ENCODE measurements at places on chromosomes 12 and 14.

GRCh38 chr14:30419037-30419436 lies 139.9 kb upstream of the G2E3 start:
- no peak for DNase-seq

DNA sequence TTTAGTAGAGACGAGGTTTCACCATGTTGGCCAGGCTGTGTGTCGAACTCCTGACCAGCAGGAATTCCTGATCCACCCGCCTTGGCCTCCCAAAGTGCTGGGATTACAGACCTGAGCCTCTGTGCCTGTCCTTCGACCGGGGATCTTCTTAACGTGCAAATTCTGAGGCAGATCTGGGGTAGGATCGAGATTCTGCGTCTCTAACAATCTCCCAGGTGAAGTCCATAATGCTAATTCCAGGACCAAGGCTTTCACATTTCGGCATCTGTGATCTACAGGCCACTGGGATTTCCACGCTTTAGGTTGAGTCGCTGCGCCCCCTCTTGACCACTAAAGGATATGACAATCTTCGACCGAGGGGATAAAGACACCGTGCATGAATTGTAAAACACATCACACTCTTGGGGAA lies 24.8 kb downstream of the FOS start:
- peak; percentile 69 for DNase-seq

GRCh38 chr12:512933-513332 lies 53.2 kb downstream of the B4GALNT3 start:
- DNase-seq, result no peak

- no peak for DNase-seq
These were observed 35.2 kb downstream of the PRIMA1 start for GRCh38 chr14:93752980-93753561.

DNA sequence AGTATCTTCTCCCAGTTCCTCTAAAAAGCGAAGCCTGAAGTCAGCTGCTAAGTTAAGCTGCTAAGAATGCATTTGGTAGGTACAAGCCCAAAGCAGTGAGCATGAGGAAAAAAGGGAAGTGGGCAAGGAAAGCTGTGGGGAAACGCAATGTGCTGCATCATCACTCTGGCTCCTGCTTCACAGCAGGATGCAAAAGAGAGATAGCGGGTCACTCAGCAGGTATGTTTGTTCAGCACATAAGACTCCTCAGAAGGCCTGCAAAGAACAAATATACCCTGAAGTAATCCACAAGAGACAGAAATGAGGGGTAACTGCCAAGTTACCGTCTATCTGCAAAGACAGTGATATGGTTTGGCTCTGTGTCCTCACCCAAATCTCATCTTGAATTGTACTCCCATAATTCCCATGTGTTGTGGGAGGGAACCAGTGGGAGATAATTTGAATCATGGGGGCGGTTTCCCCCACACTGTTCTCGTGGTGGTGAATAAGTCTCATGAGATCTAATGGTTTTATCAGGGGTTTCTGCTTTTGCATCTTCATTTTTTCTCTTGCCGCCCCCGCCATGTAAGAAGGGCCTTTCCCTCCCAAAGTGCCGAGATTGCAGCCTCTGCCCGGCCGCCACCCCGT lies 127.4 kb upstream of the EGLN3 start:
- DNase-seq, result no peak

- no peak for DNase-seq
These were observed 430.1 kb downstream of the AEBP2 start for GRCh38 chr12:19869413-19869812.

DNA sequence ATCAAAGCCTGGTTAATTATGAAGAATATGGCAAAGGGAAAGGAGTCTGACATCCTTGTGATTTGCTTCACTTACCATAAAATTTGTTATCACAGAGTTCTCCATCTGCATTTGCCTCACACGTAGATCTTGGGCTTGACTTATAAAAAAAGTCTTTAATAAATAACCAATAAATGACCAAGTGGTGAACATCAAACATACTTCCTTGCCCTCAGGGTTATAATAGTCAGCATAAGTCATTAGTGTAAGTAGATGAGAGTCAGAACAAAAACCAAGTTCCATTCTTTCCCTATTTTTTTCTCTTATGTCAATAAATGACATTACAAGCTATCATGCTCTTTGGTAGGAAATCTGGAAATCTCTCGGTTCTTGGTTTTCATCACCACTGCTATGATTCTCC lies 635.4 kb upstream of the ATXN7L3B start:
- DNase-seq, result no peak

DNA sequence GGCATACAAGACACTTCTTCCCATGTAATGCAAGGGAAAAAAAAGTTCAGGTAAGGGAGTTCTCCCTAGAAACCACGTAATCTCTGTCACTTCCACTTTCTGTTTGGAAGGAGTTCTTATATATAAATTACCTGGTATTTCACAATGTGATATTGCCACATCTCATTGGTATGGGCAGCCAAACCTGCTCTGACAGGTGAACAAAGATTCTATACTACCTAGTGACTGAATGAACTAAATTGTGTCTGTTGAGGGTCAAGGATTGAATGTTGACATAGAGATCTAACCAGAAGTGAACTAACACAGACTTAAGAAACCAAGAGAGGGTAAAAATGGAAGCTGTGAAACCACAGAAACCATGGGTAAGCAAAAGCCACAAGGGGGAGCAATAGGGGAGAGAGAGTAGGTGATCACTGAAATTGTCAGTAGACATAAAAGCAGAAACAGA lies 161.3 kb downstream of the RPL10L start:
- DNase-seq, result no peak

DNA sequence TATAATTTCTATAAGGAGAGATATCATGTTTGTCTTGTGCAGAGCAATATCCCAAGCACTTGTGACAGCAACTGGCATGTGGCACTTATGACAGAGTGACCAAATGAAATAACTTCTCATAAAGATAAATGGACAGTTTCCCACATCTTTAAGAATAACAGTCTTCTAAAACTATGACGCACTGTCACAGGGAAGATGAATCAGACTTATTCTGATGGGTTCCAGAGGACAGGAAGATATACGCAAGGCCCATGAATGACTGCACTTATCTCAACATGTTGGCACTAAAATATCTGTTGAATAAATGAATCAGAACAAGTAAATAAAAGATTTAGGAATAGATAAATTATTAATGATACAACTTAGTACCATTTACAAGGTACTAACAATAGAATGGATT lies 465.8 kb upstream of the SYT1 start:
- no peak for DNase-seq

DNA sequence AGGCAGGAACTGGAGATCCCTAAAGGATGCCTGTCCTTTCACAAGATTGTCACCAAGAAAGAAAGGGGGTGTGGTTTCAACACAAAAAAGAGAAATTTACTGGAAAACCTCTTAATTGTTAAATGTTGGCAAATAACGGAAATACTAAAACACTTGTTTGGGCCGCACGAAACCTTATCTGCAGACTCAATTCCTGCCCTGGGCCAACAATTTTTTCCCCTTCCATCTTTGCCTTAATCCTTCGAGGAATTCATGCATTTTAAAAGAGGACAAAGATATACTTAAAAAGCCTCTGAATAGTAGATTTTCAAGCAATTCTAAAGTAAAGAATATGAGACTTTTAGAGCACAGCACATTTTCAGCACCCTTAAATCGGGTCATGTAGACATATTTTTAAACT lies 366.2 kb downstream of the DUSP6 start:
- no peak for DNase-seq

GRCh38 chr14:87990682-87991081 lies 2.3 kb downstream of the GALC start:
- no peak for DNase-seq

DNA sequence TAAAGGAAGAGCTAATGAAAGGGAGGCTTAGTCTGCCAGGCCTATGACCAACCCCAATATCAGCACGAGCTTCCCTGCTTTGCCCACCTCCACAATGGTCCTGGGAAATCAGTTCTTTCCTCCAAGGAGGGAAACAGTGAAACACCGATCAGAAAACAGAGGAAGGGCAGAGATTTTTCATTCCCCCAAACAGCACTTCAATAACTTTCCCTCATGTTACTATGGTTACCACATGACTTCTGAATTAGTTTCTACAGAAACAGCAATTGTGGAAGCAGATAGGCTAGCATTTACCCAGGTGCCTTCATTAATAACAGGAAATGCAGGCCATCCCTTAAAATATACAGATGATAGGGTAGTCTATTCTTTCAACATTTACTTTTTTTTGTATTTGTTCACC lies 35.9 kb downstream of the TRIM9 start:
- DNase-seq, result no peak

GRCh38 chr14:28220391-28220790 lies 546.2 kb upstream of the FOXG1 start:
- no peak for DNase-seq

DNA sequence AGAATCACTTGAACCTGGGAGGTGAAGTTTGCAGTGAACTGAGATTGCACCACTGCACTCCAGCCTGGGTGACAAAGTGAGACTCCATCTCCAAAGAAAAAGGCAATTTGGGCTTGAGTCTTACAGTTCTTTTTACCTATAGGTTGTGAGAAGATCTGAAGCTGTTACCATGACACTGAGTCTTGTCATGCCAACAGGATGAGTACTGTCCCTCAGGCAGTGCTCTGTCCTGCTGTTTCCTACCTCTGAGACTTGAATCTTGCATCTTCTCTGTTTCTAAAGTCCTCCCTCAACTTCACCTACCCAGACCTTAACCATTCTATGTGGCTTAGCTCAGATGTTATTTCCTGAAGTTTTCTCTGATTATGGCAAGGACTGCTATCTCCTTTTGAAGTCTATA lies 400.8 kb upstream of the PRICKLE1 start:
- DNase-seq, result no peak

- DNase-seq, result no peak
These were observed 15.7 kb downstream of the SLC38A2 start for GRCh38 chr12:46356655-46357437.

GRCh38 chr12:52022841-52023181 lies 16.1 kb downstream of the TAMALIN start:
- no peak for DNase-seq

DNA sequence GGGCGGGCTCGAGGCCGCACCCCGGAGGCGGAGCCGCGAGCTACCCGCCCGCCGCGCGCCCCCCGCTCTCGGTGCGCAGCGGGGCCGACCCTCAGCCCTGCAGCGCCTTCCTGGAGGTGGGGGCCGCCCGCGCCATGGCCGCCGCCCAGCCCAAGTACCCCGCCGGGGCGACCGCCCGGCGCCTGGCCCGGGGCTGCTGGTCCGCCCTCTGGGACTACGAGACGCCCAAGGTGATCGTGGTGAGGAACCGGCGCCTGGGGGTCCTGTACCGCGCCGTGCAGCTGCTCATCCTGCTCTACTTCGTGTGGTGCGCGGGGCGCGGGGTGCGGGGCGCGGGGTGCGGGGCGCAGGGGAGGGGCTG lies at the start of gene P2RX2:
Gene P2RX2, plus strand, starts transcription at position 94 of the 361 bp plus-strand sequence. Its CDS starts 41 bp downstream, at position 135.
- no peak for DNase-seq

- DNase-seq, result no peak
These were observed 17.2 kb upstream of the ARF6 start for GRCh38 chr14:49875640-49876198.

DNA sequence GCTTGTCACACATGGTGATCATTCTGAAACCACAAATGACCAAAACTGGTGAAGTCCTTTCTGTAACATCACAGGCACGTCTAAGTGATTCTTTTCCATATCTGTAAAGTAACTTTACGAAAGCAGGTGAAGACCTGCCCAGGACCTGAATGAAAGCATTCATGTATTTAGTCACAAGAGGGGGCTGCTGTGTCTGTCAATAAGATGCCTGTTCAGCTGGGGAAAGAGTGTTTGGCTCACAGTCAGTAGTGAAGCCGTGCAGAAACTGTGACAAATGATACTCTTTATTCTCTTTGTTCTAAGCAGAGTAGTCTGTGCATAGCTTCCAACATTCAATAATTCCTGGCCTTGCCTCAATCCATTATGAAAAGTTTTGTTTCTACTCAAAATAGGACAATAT lies 373.5 kb upstream of the OR4E1 start:
- DNase-seq, result no peak

DNA sequence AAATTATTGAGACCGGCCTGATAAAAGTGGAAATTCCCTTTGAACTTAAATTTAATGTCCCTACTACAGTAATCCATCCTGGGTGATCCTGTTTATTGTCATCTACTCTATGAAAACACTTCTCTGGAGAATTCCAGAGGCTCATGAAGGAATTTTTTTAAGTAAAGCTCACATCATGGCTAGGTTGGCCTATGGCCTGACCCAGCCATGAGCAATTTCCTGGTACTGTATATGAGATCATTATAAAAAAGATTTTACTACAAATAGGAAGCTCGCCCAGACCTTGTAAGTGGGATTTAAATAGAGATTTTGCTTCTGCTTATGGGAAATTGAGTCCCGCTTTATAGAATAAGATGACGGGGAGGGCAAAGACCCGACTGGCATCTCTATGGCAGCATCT lies 215.5 kb downstream of the DPF3 start:
- no peak for DNase-seq

GRCh38 chr14:20873370-20874177 lies 17.6 kb upstream of the RNASE3 start:
- DNase-seq, result peak; percentile 83

GRCh38 chr12:1859643-1860042 lies 39.3 kb downstream of the LRTM2 start:
- DNase-seq, result no peak

DNA sequence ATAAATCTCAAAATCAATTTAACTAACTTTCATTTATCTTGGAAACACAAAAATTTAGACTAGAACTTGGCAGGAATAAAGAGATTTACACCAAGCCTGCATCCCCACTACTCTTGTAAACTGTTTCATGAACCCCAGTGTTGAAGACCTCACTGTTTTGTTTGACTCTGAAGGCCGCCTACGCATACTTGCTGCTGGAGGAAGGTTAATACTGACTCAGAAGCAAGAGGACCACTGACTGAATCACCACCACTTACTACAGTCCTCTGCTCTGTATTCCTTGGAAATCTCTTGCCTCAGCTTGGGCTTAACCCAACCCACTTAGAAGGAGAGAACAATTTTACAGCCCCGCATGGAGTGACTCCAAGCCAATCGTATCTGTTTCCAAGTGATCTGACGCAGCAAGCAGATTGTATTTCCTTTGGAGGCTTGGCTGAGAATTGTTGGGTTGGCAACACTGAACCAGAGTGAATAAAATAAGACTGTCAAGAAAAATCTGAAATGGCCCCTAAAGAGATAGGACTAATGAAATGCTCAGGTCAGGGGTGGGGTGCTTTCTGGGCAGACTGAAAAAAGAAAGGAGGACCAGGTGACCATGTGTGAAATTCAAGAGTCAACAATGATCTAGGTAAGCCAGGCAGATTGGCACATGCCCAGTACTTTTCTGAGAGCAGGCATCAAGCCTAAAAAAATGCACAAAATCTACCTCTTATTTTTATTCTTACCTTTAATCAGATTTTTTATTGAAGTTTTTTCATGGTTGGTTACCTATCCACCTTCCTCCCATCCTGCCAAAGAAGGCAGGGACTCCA lies 248.6 kb downstream of the ZFP36L1 start:
- DNase-seq, result no peak

DNA sequence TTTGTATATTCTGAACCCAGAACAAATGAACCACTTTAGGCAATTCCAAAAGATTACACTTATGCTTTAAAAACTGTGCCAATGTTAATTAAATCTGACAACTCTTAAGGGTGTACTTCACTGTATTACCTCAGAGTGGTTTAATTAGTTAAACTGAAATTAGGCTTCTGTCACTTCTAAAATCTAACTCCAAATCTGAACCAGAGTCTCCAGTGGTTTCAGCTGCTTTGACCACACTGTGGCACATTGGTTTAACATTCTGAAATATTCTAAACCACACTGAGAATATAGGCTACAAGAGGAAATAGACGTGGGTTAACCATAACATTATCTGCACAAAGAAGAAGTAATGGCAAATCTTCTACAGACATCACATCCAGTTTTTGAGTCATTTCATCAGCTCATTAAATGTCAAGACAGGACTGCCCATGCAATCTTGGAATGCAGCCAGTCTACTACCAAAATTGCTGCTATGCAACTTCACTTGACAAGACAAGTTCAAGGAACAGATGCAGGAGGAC lies 94.8 kb downstream of the LRP6 start:
- no peak for DNase-seq

All from natural killer cell treated with Interleukin-12 subunit alpha and Interleukin-12 subunit beta and Interleukin-15 and Interleukin-18, amount 100 ng/mL, for 72 hours (primary cell).